ENCODE measurements at places on chromosomes 7 and 10.

GRCh38 chr7:148337246-148337965 is 253.2 kb upstream of the C7orf33 start:
- no peak for DNase-seq

GRCh38 chr10:16698461-16698860 is 118.8 kb downstream of the RSU1 start:
- no peak for DNase-seq

DNA sequence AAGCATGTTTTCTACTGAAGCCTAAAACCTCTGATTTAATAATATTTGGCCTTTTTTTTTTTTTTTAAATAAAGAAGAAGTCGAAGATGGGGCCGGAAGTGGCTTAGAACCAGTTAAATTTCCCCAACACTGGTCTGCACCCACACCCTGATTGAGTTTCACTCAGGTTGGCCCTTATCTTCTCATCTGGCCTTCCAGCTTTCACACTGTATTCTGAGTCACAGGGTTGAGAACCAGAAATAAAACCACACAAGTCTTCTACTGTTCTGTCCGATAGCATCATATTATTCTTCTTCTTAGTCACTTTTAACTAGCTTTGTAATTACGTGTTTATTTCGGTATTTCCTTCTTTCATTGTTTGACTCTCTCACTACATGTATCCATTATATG is 9.9 kb downstream of the ZNF365 start:
- DNase-seq = no peak

GRCh38 chr10:102264371-102264770 is 19.0 kb downstream of the GBF1 start:
- DNase-seq = no peak

DNA sequence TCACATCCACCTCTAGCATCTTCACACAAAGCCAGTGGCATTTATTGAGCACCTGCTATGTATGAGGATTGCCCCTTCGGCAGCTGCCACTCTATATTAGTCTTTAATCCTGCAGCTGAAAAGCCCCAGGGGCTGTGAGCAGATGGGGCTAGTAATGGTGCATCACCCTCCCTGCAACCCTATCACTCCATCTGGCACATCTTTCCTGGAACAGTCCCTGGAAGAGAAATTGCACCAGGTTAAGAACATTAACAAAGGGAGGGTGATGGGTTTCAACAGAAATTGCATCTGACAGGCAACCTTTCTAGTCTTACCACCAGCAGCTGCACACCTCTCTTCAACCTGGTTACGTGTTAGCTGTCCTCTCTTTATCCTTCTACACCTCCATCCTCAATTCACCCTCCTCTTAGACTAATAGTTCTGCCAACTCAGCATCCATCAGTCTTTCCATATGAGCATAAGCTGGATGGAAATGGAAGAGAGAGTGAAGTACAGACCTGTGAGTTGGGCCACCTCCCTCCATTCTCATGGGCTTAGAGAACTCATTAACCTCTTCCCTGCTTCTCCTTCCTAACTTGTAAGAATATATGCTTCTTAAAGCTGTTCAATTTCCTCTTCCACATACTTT is 168.6 kb upstream of the NEBL start:
- DNase-seq = no peak

- no peak for DNase-seq
Measured at GRCh38 chr10:102109166-102110116, 10.7 kb downstream of the LDB1 start.

- no peak for DNase-seq
Measured at GRCh38 chr10:59793919-59794318, 40.7 kb upstream of the MRLN start.

- no peak for DNase-seq
Measured at GRCh38 chr7:7563269-7563668, 3.4 kb upstream of the MIOS start.

- DNase-seq = no peak
Measured at GRCh38 chr10:77836299-77836820, 90.2 kb downstream of the DLG5 start.

- DNase-seq = no peak
Measured at GRCh38 chr7:115558161-115558560, 472.4 kb downstream of the TFEC start.

- DNase-seq = no peak
Measured at GRCh38 chr10:21047096-21047495, 150.0 kb upstream of the NEBL start.

GRCh38 chr10:63547628-63548360 is 26.6 kb downstream of the REEP3 start:
- DNase-seq = no peak

DNA sequence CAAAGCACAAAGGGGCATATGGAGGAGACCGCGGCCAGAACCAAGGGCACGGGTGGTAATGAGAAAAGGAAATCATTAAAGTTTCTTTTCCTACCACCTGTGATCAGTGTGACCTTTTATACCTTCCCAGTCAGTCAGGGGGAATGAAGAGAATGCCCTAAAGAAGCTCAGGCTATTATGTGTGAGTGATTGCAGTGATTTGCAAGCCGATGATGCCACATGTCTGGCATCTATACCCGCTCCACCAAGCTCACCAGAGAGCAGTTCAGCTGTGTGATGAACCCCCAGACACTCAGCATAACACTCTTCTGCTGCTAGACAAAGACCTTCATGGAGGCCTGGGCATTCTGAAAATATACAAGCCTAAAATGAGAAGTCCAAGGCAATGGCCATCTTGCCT is 106.2 kb upstream of the AGK start:
- DNase-seq = no peak

GRCh38 chr10:63068246-63068645 is 64.9 kb upstream of the NRBF2 start:
- DNase-seq = no peak

DNA sequence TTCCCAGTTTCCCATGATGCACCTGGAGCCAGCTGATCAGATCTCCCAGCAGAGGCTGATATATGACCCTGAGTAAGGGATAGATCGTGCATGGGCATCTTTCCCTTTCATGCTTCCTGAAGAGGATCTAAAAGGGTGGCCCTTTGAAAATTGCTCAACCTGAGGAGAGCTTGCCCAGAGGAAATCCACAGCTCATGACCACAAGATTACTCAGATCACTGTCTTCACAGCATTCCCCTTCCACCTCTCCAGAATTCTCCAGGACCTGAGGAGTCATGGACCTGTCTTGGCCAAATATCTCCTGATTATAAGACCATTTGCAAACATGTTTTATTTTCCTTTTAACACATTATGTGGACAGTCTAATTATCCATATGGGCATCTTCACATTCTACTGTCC is 328.1 kb downstream of the LHFPL3 start:
- no peak for DNase-seq

- no peak for DNase-seq
Measured at GRCh38 chr10:113425541-113425951, 127.3 kb upstream of the HABP2 start.

GRCh38 chr7:20595971-20596370 is 19.5 kb upstream of the ABCB5 start:
- no peak for DNase-seq

- no peak for DNase-seq
Measured at GRCh38 chr10:35300063-35300699, 36.1 kb upstream of the CCNY start.

GRCh38 chr10:9825491-9826018 is 1192.1 kb upstream of the CELF2 start:
- no peak for DNase-seq

- no peak for DNase-seq
Measured at GRCh38 chr10:133295426-133296320, 13.0 kb downstream of the TUBGCP2 start.

GRCh38 chr7:111846898-111847297 is 284.6 kb upstream of the IMMP2L start:
- DNase-seq = no peak

GRCh38 chr10:43340619-43341018 is 30.8 kb upstream of the FXYD4 start:
- DNase-seq = no peak

Data from esophagus squamous epithelium (tissue), 5 donors.